ENCODE measurements at places on chromosomes 12 and 14. TPM values are rescaled to one million over a fixed set of nuclear protein-coding genes. Genes with fewer than 3 reads are reported as not detected.

- no peak for DNase-seq
These were observed 886.2 kb downstream of the DIO2 start for GRCh38 chr14:79325071-79325470.

DNA sequence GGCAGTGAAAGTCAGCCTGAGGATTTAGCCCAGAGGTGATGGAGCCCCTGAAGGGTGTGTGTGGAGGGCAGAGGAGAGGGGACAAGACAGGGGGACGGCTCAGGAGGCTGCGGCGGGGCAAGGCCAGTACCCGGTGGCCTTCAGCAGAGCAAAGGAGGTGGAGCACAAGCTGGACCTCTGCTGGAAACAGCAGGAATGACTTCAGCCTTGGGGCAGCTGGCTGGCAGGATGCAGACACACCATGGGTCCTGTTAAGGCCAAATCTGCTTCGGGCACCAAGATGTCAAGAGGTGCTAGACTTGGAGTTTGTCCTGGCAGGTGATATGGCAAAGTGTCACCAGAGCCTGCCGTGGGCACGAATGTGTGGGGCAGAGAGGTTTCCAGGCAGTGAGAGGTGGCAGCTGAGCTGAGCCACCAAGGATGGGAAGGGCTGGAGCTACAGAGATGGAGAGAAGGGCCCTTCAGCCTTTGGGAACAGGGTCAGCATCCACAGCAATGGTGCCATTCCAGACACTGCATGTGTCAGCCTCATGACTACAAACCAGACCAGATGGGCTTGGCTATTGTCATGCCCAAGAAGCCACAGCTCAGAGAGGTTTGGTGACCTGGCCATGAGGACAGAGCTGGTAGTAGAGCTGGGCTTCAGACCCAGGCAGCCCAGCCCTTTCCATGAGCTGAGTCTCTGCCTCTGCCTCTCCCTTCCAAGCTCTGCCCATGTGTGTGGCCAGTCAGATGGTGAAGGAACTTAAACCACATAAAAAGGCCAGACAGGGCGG, 91.9 kb downstream of the LGMN start:
- DNase-seq, result no peak

BBOF1 gene
- 1.8 TPM for total RNA-seq

DNA sequence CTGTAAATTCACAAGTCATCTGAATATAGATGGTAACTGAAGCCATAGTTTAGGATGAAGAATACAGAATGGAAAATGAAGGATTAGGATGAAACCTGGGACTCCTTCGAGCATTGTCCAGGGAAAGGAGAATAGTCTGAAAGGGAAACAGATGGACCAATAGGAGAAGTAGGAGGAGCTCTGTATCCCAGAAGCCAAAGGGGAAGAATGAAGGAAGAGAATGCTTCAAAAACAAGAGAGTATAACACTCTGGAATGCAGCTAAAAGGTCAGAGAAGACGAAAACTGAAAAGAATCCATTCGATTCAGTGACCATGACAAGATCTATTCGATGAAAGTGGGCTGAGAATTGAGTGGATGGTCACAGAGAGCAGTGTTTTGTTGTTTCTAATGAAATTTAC, 1.0 kb downstream of the GMFB start:
- no peak for DNase-seq

GRCh38 chr12:7933255-7933726, 2.7 kb downstream of the SLC2A3 start:
- peak; percentile 68 for DNase-seq

DNA sequence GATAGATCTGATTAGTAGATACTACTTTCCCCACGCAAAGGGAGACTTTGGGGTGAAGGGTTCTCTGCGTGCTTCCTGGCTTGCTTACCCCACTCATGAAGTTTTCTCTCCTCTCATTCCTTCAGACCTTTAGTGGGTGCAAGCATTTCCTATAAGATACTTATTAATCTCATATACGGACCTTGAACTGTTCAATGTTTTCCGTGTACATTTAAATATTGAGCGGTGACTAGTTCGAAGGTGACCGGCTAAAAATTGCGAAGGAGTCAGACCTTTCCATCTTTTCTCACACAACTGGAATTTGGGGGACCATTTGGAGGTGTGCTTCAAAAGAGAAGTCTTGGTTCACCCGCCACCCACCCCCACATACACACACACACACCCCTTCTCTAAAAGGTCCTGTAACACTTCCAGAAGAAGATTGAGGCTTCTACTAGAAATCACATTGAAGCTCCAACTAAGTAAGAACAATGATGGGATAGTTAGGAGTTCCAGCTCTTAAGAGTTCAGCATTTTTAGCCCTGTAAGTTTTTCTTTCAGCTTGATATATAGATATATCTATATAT, 6.1 kb upstream of the FOXG1 start:
- no peak for DNase-seq

LLPH gene
- 24.3 TPM for total RNA-seq

DNA sequence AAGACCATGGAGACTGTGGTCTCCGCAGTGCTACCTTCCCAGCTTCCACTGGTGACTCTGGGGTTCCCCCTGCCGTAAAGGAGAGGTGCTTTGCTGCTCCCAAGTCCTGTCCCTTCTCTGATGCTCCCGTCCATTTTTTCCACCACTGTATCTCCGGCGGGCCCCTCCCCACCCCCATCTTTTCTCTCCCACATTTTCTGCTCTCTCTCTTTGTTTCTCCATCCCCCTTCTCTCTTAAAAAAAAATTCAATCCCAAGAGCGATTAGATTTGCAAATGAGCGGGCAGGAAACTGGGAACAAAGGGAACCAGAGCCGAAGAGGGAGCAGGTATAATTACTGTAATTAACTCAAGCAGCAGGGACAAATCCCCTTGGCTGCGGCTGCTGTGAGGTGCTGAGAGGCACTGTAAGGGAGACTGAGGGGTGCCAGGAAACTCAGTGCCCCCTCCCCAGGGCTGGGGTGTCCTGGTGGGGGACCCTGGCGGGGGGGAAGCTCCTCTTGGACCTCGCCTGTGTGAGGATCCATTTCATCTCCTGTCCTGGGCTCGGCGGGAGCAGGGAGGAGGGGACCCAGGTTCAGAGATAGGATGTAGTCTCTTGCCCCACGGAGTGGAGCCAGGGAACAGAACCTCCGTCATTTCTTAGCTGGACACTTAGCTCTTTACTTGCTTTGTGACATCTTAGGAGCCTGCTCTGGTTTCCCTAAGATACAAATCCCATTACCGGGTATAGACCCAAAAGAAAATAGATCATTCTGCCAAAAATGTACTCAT, 140.4 kb upstream of the NRXN3 start:
- DNase-seq, result no peak

DNA sequence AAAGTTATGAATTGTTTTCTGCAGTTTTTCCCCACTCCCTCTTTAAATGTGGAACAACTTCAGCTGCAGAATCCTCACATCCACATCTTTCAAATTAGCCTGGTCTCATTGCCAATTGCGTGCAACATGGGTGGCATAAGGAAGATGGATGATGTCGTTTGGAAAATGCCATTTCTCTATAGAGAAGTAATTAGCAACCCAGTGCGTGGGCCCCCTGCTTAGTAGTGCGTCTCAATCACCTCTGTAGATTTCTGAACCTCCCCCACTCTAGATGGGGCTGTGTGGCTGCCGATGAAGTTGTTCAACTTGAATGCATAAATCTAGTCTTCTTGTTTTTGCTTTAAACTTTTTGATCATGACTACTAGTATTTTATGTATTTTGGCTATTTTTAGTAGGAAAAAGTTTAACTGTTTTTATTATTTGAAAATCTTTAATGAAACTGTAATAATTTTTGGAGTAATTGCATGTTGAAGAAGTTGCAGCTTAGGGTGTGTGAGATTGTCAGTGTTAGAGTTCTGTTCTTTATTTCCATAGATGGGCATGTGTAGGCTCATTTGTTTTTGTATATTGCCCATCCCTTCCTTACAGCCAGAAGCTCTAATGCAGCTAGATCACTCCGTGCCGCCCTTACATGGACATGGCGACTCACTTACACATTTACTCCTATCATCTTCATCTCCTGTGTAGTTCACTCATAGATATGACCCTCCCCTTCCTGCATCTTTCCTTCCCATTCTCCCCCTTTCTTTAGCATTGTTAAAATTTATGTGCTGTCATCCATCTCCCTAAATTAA, 358.2 kb downstream of the DIO2 start:
- no peak for DNase-seq

OTX2 gene
- not detected for total RNA-seq

DNA sequence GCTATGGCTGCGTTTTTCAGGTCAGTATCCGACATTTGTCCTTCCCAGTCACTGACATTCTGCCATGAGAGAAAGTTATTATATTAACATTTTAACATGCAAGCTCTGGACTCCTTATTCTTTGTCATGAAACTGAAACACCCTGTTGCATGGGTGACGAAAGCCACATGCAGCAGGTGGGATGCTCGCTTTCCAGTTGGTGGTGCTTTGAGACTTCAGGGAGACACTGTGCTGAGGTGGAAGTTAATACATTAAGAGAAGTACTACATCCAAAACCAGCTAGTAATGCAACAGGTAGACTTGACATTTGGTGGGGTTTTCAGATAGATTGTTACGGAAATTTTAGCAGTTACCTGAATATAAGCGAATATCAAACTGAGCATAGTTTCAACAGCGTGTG, 32.8 kb upstream of the AMN start:
- no peak for DNase-seq

DNA sequence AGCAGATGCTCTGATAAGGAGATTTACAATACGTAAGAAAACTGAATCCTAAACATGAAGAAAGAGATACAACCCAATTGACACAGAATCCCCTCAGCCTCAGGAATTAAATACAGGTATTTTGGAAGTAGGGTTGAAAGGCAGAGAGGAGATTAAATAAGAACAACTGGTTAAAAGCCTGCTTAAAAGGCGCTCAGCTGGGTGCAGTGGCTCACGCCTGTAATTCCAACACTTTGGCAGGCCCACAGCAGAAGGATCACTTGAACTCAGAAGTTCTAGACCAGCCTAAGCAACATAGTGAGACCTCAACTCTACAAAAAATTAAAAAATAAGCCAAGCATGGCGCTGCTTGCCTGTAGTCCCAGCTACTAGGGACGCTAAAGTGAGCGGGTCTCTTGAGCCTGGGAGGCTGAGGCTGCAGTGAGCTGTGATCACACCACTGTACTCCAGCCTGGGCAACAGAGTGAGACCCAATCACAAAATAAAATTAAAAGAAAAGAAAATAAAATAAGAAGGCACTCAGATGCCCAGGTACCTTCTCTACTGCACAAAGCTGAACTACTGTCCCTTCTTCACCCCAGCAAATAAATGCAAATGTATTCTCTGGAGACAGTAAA, 32.9 kb downstream of the MED13L start:
- DNase-seq, result no peak

AMIGO2 gene
- total RNA-seq, result 15.4 TPM
